ENCODE measurements at places on chromosomes 2 and 18.

DNA sequence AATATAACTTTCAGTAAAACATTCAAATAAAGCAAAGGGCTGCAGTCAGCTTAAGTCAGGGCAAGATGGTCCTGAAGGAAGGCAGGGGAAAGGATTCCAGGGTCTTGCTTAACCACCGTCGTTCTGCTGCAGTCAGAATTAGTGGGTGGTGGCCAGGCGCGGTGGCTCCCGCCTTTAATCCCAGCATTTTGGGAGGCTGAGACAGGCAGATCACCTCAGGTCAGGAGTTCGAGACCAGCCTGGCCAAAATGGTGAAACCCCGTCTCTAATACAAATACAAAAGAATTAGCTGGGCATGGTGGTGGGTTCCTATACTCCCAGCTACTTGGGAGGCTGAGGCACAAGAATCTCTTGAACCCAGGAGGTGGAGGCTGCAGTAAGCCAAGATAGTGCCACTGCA is 6.8 kb downstream of the SLC19A3 start:
- no peak for DNase-seq

DNA sequence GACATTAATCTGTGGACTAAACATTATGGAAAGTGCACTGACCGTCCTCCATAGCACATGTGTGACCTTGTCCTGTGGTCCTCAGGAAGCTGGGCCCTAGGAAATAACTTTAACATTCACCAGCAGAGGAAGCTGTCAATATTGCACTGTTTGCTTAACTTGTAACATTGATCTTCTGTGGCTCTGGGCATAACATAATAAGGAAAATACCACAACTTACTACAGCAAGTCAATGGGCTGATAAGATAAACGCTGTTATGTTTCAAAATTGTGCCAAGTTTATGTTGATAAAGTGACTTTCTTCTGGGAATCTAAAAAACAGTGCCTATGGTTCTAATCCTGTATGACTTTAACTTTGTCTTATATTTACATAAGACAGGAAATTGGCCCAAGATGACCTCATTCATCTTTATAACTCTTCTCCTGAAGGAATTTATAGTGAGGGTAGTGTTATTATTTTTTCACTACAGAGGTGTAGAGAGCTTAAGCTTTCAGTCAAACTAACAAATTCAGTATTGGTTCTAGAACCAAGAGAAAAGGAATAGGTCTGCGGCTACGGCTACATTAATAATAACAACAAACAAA is 113.7 kb upstream of the MAP4K3 start:
- no peak for DNase-seq

DNA sequence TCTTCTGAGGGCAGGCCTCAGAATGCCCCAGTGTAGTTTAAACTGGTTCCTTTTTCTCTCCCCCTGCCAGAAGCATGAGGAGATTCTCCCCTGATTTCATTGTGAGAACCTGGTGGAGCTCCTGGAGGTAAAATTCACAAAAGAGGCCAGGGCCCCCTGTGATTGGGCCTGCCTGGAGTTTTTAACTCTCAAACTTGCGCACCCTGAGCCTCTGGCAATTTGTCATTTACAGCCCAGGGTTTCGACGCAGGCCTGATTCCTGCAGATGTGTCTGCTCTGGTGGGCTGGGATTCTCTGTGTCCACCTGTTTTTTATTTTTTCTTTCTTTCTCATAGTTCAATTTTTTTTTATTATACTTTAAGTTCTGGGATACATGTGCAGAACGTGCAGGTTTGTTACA is 157.9 kb downstream of the ASB1 start:
- no peak for DNase-seq

- DNase-seq: no peak
These were observed 28.5 kb downstream of the TMEM131 start for GRCh38 chr2:97967216-97967592.

- DNase-seq: no peak
These were observed 48.6 kb downstream of the GALNT14 start for GRCh38 chr2:31089645-31090044.

DNA sequence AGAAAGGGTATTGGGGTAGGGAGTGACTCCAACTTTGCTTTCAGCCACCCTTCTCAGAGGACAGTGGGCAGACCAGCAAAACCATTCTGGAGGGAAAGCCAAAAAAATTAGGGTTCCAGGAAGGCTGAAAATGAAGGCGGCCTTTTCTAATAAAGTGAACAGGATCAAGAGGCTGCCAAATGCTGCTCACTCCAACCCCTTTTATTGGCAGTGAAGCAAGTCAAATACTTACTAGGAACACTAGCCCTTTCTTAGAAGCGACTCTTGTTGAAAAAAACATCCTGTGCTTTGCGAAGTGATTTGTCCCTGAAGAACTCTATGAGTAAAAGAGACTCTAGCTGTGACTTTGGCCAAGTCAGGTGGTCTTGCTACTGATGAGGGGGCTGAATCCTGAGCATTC is 83.6 kb upstream of the CYP1B1 start:
- DNase-seq: no peak

DNA sequence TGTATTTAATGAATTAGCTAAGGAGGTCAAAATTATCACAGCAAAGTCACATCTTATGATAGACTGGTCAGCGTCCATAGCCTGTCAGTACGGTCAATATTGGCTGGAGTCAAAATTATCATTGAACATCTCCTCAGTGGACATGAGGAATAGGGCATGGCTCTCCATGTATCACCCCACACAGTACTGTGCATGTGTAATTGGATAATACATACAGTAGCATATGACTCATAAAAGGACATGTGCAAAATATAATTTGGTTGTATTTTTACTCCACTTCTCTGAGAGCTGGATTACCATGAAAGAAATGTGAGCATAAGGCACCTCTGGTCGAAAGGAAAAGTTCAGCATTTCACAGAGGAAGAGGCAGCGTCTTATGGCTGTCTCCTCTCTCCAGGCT is 24.9 kb downstream of the ADD2 start:
- no peak for DNase-seq

GRCh38 chr2:19722531-19722971 is 179.2 kb downstream of the TTC32 start:
- no peak for DNase-seq

DNA sequence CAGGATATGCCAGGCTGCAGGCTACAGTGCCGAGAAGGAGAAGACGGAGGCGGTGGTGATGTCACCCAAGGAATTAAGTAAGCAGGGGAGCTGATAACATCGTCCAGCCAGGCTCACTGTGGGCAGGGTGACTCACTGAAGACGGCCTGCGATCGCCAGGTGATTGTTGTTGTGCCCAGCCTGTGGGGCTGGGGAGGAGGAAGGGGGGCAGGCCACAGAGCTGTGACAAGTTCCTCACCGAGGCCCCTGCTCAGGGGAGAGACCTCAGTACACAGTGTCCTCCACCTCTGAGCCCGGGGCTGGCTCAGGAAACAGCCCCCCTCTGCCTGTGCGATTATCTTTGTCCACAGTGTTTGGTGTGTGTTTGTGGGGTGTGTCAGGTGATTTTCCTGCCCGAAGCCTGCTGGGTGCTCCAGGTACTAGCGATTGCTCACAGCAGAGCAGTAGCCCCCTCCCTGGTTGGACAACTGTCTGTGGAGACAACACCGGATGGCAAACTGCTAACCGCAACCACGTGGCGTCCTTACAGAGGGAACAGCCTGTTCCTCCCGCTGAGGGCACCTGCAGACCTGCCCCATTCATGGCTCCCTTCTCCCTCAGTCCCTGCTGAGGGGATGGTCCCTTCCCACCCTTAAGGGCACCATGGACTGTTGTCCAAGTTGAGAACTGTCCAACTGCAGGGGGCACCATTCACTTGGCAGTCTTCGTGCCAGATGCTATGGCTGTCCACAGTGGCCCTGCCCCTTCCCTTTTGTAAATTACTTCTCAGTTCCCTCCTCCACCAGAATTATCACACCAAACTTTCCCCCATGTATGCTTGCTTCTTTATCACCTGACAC is 95.1 kb downstream of the ZFP36L2 start:
- peak; percentile 63 for DNase-seq

- DNase-seq: no peak
These were observed 25.3 kb downstream of the EMILIN2 start for GRCh38 chr18:2872095-2872494.

DNA sequence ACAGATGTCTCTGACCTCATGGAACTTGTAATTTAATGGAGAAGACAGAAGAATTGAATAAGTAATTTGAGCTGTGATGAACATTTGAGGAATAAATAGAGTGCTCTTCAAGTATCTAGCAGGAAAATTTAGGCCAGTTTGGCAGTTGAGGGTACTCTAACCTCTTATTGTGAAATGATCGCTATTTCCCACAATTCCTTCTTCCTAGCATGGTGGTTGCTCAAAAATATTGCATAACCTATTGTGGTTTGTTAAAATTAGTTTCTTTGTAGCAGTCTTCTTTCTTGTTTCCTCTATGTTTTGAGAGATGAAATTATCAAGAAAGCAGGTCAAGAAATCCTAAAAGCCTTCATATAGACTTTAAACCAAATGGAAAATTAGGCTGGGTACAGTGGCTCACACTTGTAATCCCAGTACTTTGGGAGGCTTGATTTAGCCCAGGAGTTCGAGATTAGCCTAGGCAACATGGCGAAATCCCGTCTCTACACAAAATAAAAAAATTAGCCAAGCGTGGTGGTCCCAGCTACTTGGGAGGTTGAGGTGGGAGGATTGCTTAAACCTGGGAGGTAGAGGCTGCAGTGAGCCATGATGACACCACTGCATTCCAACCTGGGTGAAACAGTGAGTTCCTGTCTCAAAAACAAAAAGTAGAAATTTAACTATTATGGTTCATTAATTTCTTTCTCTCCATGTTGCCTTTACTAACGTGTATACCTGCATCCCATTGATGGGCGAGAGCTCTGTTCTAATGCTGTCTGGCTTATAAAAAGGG is 58.7 kb downstream of the RBKS start:
- no peak for DNase-seq

- DNase-seq: peak; percentile 40
These were observed 24.6 kb downstream of the DYTN start for GRCh38 chr2:206693399-206694137.

GRCh38 chr2:200810998-200811332 is 745 bp upstream of the BZW1 start:
- no peak for DNase-seq

- DNase-seq: no peak
These were observed 849 bp upstream of the VRK2 start for GRCh38 chr2:58045580-58046334.

GRCh38 chr2:127611076-127611925 is 34.7 kb upstream of the GPR17 start:
- no peak for DNase-seq
